ENCODE measurements at places on chromosomes 6 and 20.
A peak's percentile ranks its signal among the peaks of the same experiment; 100 is the strongest.

DNA sequence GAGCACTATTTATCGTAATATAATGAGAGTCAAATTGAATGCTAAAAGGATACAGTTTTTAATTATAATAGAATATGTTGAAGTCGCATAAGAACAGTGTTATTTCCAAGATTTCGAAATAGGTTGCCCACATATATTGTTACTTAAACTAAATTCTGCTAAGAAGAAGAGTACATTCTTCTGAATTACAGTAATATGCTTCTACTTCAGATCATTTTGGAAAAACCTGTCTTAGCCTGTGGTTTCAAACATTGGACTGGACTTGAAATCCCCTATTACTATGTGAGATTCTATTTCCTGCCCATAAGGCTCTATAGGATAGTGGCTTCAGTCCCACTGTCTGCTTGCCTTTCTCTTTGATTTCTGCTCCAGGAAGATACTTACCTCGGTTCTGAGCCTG lies 137.2 kb downstream of the B3GAT2 start:
- H3K27ac ChIP-seq: no peak overlapping the region
- H3K36me3 ChIP-seq: no peaks in the 10 kb centered on the region
- no peak for DNase-seq
- H3K4me3 ChIP-seq: no peak overlapping the region

DNA sequence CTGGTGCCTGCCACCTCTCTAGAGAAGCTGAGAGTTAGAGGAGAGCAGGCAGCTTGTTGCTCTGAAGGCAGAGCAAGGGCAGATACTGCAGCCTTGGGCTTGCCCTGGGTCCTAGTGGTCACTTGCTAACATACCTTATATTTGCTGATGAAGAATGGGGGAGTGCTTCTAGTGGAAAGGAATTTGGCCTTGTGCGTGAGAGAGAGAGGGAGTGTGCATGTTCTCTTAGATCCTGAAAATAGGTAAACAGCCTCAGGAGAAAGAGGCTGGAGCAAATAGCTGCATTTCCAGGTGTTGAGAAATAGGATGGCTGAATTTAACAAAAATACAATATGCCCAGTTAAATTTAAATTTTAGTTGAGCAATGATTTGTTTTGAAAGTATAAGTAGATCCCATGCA lies 724.5 kb upstream of the FLRT3 start:
- H3K27ac ChIP-seq: no peak overlapping the region
- no peak overlapping the region for H3K4me3 ChIP-seq
- H3K27me3 ChIP-seq: no peaks in the 10 kb centered on the region
- H3K36me3 ChIP-seq: no peaks in the 10 kb centered on the region

- H3K4me1 ChIP-seq: no peaks in the 10 kb centered on the region
- H3K4me3 ChIP-seq: no peak overlapping the region
- H3K27ac ChIP-seq: no peak overlapping the region
- H3K27me3 ChIP-seq: no peaks in the 10 kb centered on the region
- no peak for DNase-seq
Observed at GRCh38 chr6:94670017-94670416, 907.3 kb upstream of the MANEA start.

DNA sequence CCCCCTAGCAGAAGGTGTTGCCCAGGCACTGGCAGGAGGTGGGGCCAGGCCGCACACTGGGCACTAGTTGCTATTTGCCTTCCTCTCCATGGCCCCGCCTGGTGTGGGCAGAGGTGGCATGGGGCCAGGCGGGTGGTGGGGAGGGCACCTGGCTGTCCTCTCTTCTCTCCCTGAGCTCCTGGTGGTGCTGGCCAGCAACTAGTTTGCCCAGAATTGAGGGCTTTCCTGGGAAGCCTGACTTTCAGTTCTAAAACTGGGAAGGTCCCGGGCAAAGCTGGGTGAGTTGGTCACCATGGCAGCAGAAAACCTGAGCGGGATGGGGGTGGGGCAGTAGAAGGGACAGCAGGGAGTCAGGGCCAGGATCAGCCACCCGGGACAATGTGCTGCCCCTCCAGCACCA lies 48.2 kb downstream of the RBM38 start:
- no peak overlapping the region for H3K4me3 ChIP-seq
- peaks cover 14% of the 10 kb centered on the region for H3K4me1 ChIP-seq
- no peak overlapping the region for H3K27ac ChIP-seq

- H3K27ac ChIP-seq: no peak overlapping the region
- DNase-seq: no peak
- no peak overlapping the region for H3K4me3 ChIP-seq
- H3K36me3 ChIP-seq: no peaks in the 10 kb centered on the region
- H3K4me1 ChIP-seq: no peaks in the 10 kb centered on the region
Observed at GRCh38 chr6:139161169-139161568, 26.3 kb downstream of the HECA start.

DNA sequence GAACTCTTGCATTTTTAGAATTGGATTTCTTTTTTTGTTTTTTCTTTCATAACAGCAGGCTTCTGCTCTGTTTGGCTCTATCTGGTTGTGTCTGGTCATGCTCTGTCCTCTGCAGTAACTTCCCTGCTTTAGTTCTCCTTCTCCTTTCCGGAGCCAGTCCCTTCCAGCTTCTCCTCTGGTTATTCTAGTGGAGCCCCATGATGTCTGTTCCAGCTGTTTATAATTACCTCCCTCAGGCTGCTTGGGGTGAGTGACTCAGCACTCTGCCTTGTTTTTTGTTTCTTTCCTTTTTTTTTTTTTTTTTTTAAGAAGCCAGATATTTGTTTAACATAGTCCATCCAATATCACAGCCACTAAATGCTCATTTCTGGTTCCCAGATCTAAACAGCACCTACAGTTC lies 409.6 kb downstream of the MAFB start:
- no peaks in the 10 kb centered on the region for H3K36me3 ChIP-seq
- H3K4me3 ChIP-seq: no peak overlapping the region
- H3K4me1 ChIP-seq: no peaks in the 10 kb centered on the region
- H3K27ac ChIP-seq: no peak overlapping the region
- DNase-seq: no peak
- no peaks in the 10 kb centered on the region for H3K27me3 ChIP-seq

DNA sequence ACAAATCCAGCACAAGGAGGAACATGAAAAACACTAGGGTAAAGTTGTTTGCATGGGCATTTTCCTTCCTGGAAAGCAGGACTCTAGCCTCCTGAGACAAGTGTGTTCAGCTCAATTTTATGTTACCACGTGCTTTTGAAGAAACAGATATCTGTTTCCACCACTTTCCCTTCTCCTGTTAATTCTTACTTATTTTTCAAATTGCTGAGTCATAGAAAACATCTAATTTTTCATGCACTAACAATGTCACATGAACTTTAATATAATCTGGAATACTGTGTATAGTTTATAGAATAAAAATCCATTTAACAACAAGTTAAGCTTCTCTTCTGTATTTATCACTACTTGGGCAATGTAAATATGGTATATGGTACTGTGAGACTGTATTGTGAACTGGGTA lies 174.2 kb downstream of the ISM1 start:
- H3K36me3 ChIP-seq: no peaks in the 10 kb centered on the region
- DNase-seq: no peak
- no peak overlapping the region for H3K27ac ChIP-seq
- H3K27me3 ChIP-seq: no peaks in the 10 kb centered on the region
- H3K4me1 ChIP-seq: no peaks in the 10 kb centered on the region
- no peak overlapping the region for H3K4me3 ChIP-seq

DNA sequence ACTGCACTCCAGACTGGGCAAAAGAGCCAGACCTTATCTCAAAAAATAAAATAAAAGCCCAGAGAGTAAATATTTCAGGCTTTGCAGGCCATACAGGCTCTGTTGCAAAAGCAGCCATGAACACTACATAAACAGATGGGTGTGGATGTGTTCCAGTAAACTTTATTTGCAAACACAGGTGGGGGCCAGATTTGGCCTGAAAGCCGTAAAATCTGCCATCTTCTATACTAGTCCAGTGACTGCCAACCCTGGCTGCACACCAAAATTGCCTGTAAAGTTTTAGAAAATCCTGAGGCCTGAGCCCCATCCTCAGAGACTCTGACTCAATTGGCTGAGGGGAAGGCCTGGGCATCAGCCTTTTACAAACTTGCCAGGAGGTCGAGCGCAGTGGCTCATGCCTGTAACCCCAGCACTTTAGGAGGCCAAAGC lies 103.6 kb downstream of the ZMYND8 start:
- DNase-seq: no peak
- H3K36me3 ChIP-seq: peaks cover 92% of the 10 kb centered on the region
- peaks cover 10% of the 10 kb centered on the region for H3K4me1 ChIP-seq
- H3K27ac ChIP-seq: no peak overlapping the region

- no peaks in the 10 kb centered on the region for H3K36me3 ChIP-seq
- H3K27ac ChIP-seq: no peak overlapping the region
- DNase-seq: no peak
- H3K27me3 ChIP-seq: no peaks in the 10 kb centered on the region
- no peak overlapping the region for H3K4me3 ChIP-seq
Observed at GRCh38 chr20:29876911-29877285, 1380.6 kb upstream of the DEFB115 start.

DNA sequence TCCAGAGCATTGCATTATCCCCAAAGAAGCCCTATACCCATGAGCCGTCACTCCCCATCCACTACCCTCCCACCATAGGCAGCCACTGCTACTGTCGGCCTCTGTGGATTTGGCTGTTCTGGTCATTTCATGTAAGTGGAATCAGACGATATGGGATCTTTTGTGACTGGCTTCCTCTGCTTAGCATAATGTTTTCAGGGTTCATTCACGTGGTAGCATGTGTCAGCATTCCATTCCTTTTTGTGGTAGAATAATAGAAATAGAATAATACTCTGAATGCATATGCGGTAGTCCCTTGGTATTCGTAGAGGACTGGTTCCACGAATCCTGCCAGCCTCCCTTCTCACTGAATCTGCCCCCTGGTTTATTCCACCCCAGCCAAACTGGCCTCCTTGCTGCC lies 402.6 kb upstream of the SULF2 start:
- no peak overlapping the region for H3K4me3 ChIP-seq
- no peak overlapping the region for H3K27ac ChIP-seq
- H3K36me3 ChIP-seq: no peaks in the 10 kb centered on the region
- no peak for DNase-seq
- H3K27me3 ChIP-seq: no peaks in the 10 kb centered on the region
- H3K4me1 ChIP-seq: no peaks in the 10 kb centered on the region

GRCh38 chr6:57222743-57223077 lies 603 bp upstream of the RAB23 start:
- peak overlapping the region; percentile 89 for H3K4me3 ChIP-seq
- no peaks in the 10 kb centered on the region for H3K36me3 ChIP-seq
- DNase-seq: no peak

DNA sequence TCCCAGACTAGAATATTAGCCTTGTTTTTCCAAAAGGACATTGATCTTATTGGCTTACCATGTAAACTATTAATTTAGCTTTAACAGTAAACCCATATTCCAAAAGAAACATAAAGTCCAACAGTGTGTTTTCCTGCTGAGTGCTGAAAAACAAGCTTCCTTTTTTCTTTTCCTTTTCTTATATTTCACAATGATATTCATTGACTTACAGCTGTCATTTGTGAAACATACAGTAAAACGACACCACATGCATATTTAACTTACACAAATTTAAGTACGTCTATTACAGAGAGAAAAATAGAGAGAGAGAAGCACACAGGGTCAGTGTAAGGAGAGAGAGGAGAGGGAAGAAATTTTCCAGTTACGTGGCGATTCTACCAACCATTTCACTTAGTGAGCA lies 543.9 kb upstream of the JARID2 start:
- no peak overlapping the region for H3K4me3 ChIP-seq
- H3K36me3 ChIP-seq: no peaks in the 10 kb centered on the region
- H3K27me3 ChIP-seq: no peaks in the 10 kb centered on the region
- peaks cover 38% of the 10 kb centered on the region for H3K4me1 ChIP-seq
- DNase-seq: no peak

- no peak for DNase-seq
- no peak overlapping the region for H3K27ac ChIP-seq
- H3K4me1 ChIP-seq: no peaks in the 10 kb centered on the region
- no peaks in the 10 kb centered on the region for H3K27me3 ChIP-seq
Observed at GRCh38 chr6:78947962-78948361, 80.6 kb downstream of the IRAK1BP1 start.

DNA sequence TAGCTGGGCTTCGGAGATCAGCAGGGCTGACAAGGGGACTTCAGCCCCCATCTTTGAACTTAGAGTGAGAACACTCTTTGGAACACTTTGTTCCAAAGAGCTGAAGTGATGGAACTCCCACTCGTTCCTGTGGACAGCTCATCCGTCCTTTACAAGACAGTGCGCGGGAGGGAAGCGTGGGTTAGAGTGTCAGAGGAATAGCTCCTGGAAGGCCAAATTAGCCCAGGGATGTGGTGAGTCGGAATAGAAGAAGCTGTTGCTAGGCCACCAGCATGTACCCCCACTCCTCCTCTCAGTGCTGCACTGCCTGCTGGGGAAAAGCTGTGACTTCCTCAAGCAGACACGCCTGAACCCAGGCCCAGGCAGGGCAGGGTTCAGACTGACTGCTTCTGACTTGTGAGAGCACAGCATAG lies 1.7 kb downstream of the SDCBP2 start:
- no peak overlapping the region for H3K4me3 ChIP-seq
- no peaks in the 10 kb centered on the region for H3K27me3 ChIP-seq
- no peak for DNase-seq
- peaks cover 9% of the 10 kb centered on the region for H3K36me3 ChIP-seq
- H3K4me1 ChIP-seq: peaks cover 36% of the 10 kb centered on the region

- no peak for DNase-seq
- H3K36me3 ChIP-seq: no peaks in the 10 kb centered on the region
- H3K27me3 ChIP-seq: no peaks in the 10 kb centered on the region
- H3K27ac ChIP-seq: no peak overlapping the region
Observed at GRCh38 chr20:58141971-58142842, 86.2 kb downstream of the ANKRD60 start.

DNA sequence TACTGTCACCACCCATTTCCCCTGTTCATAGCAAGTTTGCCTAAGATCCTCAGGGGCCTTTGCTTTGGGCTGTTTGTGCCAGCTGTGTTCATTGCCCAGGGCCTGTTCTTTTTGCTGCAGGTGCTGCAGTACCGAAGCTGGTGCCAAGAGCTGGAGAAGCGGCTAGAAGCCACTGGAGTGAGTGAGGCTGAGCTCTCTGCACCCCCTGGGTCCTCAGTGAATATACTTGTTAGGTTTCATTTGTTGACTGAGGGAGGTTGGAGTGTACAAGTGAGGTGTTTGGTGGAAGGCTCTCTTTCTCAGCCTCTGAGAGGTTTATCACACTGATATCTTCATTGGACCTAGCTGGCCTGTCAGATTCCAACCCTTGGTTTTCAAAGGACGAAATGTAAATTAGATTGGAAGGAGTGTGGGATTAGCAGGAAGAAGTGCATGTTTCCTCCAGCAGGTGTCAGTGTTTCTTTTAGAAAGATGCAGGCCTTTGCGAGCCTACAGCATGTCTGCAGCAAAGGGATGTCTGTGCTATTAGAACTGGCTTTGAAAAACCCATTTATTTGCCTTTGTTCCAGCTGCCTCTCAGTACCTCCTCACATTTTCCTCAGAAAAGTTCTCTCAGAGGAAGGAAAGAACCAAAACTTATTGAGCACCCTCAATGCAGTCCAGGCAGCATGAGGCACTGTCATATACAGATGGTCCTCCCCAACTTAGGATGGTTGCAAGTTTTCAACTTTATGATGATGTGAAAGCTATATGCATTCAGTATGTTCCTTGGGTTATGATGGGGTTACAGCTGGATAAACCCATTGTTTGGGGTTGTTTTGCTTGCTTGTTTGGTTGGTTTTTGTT lies 8.3 kb downstream of the CEP250 start:
- H3K27me3 ChIP-seq: no peaks in the 10 kb centered on the region
- 0 out of 3 replicates have a peak overlapping the region, but pooled peaks have one; percentile 8 for H3K27ac ChIP-seq
- H3K4me1 ChIP-seq: peaks cover 20% of the 10 kb centered on the region
- DNase-seq: peak; percentile 64
- peaks cover 76% of the 10 kb centered on the region for H3K36me3 ChIP-seq

GRCh38 chr6:71490876-71491275 lies 202.3 kb downstream of the OGFRL1 start:
- no peaks in the 10 kb centered on the region for H3K27me3 ChIP-seq
- no peak for DNase-seq
- H3K36me3 ChIP-seq: no peaks in the 10 kb centered on the region
- no peak overlapping the region for H3K27ac ChIP-seq

All from K562 (cell line).